Stimulated activated CD8-positive, alpha-beta memory T cell treated with anti-CD3 and anti-CD28 coated beads, Interleukin-4, amount 100 ng/mL, for 1 hour (primary cell): ENCODE measurements at places on chromosomes 3 and 15.

- no peak for DNase-seq
These were observed 172.7 kb upstream of the CTNNB1 start for GRCh38 chr3:41026394-41027177.

- no peak for DNase-seq
These were observed 39.5 kb downstream of the TMEM40 start for GRCh38 chr3:12719541-12719940.

GRCh38 chr3:173217127-173217526 is 76.1 kb upstream of the SPATA16 start:
- no peak for DNase-seq

- no peak for DNase-seq
These were observed 56.6 kb upstream of the TIPARP start for GRCh38 chr3:156617781-156618180.

GRCh38 chr3:6326771-6327170 is 534.1 kb upstream of the GRM7 start:
- no peak for DNase-seq

- DNase-seq = no peak
These were observed 50.3 kb downstream of the CMTM8 start for GRCh38 chr3:32288819-32289218.

- no peak for DNase-seq
These were observed 35.6 kb downstream of the PLA2G4D start for GRCh38 chr15:42058791-42059190.

- DNase-seq = no peak
These were observed 3.3 kb downstream of the CRABP1 start for GRCh38 chr15:78343276-78344060.

DNA sequence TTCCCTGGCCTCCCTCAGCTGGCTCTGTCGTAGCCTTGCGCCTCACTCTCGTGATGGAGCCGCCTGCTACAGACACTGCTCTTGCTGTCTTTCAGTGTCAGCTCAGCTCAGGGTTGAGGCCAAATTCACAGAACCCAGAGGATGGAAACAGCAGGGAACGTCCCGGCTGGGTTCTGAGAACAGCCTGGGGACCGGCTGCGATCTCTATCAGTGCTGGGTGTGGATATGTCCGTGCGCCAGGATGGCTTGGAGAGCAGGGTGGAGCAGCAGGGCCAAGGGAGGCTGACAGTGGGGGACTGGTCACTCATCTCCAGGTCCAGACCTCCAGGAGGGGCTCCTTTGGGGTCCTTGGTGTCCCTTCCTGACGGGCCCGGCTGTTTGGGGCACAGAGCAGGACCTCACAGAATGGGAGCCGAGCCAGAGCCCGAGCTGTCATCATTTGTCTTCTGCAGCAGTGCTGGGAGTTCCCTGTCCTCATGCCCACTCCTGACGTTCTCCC is 18.4 kb downstream of the KLF15 start:
- no peak for DNase-seq

GRCh38 chr15:72474466-72474911 is 359 bp downstream of the ARIH1 start:
- DNase-seq = peak; percentile 17

- no peak for DNase-seq
These were observed 4.3 kb downstream of the CD276 start for GRCh38 chr15:73688455-73688854.

GRCh38 chr3:187210545-187211327 is 13.4 kb downstream of the RTP1 start:
- no peak for DNase-seq

- no peak for DNase-seq
These were observed 19.8 kb downstream of the GHRL start for GRCh38 chr3:10272977-10273376.

DNA sequence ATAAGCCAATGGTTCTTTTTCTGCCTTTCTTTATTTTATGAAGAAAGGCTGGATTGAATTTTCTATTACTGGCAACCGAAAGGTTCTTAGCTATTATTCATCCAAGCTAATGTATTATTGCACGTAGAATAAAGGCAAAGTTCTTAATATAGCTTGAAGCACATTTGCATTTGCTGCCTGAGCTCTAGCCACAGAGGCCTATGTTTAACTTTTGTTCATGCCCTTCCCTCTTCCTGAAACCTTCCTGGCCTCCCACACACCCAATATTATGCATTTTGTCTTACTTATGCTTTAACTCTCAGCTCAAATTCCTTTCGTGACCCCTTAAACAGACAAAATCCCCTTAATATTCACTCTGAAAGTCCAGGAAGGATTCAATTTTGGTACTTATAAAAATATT is 71.0 kb upstream of the ZNF280D start:
- DNase-seq = no peak

DNA sequence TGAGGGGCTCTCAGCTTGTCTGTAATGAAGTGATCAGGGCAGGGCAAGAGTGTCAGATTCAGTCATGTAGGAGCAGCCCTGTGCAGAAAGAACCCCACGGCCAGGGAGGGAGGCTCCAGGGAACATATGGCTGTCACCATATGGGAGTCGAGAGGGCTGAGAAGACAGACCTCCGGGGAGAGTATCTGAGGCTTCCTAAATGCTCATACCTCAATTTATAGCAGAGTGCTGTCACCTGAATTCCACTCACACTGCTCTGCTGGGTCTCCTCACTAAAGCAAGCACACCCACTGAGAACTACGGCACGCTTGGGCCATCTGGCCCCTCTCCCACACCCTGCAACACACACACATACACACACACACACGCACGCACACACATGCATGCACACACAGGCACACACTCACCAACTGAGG is 92.3 kb upstream of the TJP1 start:
- no peak for DNase-seq

GRCh38 chr3:37712918-37713817 is 148.5 kb upstream of the CTDSPL start:
- DNase-seq = no peak

DNA sequence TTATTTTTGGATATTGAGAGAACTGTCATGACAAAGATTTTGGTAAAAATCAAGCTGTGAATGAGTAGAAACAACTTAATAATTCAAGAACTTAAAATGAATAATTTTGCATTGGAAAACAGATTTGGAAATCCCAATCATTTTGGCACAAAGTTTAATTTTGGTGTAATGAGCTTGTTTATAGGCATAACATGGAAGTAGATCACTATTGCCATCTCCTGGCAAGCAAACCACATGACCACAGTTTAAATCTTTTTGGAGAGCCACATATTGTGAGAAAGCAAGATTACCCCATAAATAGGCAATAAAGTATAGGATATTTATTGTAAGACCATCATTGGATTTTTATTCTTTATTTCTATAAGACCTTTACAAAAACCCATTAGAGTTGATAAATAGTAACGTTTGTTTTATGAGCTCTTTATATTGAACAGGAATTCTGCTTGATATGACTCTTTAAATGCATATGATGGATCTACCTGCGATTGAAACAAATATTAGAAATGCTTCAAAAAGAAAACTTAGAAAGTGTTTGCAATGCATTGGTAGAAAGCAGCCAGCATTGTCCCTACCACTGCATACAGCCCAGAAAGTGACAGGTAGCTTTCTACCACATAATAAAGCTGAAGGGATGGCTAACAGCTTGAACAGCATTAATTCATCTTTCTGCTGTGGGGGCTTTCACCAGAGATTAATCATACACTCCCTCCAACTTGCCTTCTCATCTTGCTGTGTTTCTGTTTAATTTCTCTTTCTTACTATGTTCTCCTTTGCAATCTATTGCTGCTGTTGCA is 766.8 kb downstream of the TBL1XR1 start:
- no peak for DNase-seq
